H54 (cell line): ENCODE measurements at places on chromosomes 6 and 20.
A peak's percentile ranks its signal among the peaks of the same experiment; 100 is the strongest.

DNA sequence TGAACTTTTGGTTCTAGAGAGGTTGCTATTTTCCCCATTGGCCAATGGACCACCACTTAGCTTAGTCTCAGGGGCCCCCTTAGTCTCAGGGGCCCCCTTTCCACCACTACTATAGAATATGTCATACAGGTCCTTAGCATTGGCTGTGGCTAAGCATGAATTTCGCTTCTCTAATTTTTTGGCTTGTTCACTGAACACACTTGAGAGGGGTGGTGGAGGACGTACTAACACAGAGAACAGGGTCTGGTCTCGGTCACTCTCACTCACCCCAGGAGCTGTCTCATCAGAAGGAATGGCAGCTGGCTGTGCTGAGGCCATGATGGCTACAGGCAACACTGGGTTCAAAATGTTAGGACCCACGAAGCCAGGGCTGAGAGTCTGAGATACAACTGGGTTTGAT, 30.3 kb downstream of the ZNF318 start:
- DNase-seq, result no peak

GRCh38 chr6:151698931-151699700, 108.4 kb upstream of the ESR1 start:
- DNase-seq, result no peak

DNA sequence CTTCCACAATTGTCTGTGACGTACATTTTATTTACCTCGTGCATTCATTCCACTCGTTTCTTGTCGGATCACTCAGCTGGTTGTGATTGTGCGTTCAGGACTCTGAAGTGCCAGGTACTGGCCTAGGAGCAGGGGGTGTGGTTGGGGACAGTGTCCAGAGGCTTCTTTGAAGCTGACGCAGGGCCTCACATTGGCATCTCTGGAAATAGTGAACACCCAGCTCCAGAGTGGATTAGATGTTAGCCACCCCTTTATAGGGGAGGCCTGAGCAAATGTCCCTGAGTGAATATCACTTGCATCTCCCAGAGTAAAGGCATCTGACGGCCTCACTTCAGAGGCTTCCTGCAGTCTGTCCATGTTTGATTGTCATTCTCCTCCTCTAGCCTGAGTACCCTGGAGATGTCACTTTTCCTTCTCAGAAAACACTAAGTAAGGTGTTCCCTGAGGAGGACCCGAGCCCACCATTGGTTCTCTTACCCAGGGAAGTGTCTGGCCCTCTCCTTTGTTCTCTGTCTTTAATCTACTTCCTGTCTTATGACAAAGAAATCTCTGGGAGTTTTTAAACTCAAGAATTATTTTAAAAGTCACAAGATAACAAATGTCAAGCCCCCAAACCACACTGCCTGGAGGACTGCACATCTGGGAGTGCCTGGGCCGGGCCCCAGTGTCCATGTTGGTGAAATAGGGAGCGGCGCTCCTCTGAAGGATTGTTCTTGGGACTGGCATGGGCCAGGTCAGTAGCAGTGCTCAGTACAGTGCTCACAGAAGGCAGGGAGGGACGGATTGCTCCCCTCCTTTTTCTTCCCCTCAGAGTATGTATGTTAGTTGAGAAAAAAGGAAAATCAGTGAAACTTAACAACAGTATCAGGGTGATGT, 10.8 kb downstream of the STX16 start:
- no peak for DNase-seq

DNA sequence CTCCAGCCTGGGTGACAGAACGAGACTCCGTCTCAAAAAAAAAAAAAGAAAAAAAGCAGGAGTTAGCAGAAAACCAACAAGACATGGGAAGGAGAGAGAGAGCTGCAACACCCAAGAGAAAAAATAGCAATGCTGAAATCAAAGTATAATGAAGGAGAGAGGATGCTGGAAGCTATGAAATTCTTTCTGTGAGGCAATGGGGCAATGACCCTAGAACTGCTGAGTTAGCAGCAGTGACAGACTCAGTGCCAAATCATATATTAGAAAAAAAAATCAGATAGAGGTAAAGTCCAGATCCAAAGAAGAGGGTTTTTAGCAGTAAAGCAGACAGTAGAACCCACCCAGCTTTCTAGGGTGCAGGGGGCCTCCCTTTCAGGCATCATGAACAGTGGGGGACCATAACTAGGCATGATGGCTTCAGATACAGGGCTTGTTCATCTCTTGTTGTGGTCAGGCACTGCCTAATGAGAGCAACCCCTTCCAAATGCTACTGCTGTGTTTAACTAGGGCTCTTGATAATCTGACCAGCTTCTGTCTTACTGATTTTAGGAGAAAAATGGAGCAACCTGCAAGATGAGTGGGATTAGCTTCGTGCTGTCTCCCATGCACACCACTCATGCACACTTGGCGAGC, 26.9 kb downstream of the SLC17A2 start:
- DNase-seq, result no peak

GRCh38 chr6:84177241-84177640, 50.2 kb downstream of the CEP162 start:
- no peak for DNase-seq

- no peak for DNase-seq
Measured at GRCh38 chr20:5590899-5591298, 159.3 kb upstream of the SHLD1 start.

DNA sequence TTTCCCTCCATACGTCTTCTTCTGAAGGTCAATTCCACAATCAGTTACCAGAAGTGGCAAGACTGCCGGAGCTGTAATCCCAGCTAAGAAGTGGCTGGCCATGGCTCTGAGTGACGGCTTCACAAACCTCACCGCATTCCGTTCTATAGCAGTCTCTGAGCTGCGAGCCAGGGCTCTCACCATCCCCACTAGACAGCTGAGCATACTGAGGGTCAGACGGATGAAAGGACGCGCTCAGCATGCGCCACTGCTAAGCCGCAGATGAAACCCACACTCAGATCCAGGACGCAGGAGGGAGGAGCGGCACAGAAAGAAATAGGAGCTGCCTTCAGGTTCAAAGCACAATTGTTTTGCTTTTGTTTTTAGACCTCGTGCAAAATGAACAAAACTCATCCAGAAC, 97.9 kb downstream of the ANKRD60 start:
- no peak for DNase-seq

DNA sequence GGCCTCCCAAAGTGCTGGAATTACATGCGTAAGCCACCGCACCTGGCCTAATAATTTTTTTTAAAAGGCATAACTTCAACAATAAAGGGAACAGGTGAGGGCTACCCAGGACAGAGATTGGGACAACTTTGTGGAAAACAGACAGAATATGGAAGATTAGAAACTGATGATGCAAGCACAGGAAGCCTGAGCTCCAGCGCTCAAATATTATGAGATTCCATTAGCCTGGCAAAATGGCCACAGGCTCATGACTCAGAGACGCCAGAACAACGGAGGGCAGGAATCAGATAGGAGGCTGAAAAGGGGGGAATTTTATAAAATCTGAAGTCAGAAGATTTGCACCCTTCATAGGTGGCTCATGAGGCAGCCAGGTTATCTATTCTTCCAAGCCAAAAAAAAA, 103.1 kb upstream of the MRPS10 start:
- no peak for DNase-seq

DNA sequence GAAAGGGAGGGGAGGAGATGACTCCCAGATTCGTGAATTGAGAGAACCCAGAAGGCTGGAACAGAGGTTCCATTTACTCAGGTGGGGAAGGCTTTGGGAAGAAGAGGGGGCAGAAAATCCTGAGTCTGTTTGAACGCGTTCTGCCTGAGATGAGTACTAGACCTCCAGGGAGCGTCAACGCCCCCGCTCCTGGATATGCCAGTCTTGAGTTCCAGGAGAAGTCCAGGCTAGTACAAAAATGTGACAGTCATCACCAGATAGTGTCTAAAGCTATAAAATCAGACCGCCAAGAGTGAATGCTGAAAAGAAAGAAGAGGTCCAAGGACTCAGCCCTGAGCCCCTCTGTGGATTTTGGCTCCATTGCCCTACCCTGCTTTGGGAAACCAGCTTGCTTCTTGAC, 8.6 kb downstream of the AHCY start:
- DNase-seq, result no peak

DNA sequence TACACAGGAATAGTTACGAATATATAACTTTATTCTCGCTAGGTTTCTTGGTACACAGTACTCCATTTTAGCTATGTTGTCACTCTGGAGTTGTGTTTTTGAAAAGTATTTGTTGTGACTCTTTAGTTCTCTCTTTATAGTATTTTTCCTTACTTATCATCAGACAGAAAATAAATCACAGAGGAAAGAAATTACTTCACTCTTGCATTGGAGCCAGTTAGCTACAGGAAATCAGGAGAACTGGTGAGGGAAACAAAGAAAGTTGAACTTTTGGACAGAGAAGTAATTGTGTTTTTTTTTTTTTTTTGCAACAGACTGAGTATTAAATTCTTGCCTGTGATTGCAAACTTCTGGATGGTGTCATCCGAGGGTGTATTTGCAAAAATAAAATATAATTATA, 33.9 kb downstream of the DSE start:
- no peak for DNase-seq

DNA sequence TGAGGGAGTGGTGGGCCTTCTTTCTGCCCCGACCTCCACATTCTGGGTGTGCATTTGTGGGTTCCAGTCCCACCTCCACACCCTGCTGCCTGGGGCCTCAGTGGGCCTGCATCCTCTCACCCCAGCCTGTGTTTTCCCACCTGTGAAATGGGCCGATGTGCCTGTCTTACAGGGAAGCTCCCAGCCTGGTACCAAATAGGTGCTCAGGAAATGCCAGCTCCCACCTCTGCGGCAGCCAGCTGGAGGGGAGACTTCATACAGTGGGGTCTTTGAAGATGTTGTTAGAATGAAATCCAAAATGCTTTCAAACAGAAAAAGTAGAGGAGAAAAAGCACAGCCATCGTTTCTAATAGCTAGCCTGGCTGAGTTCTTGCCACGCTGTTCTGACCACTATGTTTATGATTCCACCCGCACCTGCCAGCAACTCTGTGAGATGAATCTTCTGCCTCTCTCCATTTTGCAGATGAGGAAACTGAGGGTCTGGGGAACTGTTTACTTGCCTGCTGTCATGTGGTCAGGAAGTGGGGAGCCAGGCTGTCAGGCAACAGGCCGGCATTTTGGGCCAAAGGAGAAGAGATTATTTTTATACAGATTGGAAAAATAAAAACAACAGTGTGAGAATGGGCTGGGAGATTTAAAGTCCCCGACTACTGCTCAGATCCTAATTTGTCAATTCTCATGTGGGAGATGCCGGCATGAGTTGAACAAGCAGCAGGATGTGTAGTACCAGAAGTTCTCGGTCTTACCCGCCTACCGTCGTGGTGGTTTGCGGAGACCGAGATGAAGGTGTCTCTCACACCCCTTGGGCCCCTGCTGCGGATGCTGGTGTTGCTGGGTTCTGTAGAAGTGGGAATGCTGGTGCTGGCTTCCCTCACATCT, 4.6 kb downstream of the TMEM181 start:
- DNase-seq, result no peak

GRCh38 chr20:9021699-9022098, 47.2 kb upstream of the PLCB4 start:
- DNase-seq, result peak; percentile 15

DNA sequence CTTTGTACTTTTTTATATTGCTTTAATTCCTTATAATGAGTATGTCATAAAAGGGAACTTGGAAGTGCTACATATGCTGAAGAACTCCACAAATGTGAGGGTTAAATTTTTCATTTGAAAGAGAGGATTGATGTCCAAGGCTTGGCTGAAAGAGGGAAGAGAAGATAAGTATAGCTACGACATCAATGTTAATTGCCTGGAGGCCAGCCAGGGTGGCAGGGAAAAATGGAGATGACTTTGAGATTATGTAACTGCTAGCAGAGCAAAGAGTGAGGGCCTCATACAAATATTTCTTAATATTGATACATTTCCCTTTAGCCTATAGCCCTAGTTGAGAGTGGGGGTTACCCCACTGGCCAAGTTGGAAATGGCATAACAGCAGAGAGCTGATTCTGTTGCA, 24.8 kb upstream of the RIMS4 start:
- no peak for DNase-seq

GRCh38 chr20:5045906-5046305, 44.6 kb upstream of the SLC23A2 start:
- no peak for DNase-seq

GRCh38 chr6:138594758-138595140, 95.5 kb upstream of the NHSL1 start:
- DNase-seq, result no peak

GRCh38 chr6:109328629-109329028, 53.6 kb downstream of the CD164 start:
- DNase-seq, result no peak

DNA sequence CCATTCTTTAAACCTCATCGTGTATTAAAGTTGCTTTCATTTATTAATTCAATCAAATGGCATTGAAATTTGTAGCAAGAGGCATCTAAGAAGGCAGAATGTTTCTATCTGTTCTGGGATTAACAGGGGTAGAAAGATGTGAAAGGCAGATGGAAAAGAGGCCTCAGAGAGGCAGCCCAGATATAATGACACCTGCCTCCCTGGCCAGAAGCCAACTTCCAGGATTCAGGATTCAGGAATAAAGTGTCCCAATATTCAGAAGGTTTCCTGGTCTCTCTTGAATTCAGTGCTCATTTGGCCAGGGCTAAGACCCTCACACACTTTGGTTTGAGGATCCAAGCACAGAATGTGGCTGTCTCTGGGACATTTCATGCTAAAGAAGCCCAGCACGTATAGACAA, 39.9 kb downstream of the HLA-B start:
- DNase-seq, result no peak

DNA sequence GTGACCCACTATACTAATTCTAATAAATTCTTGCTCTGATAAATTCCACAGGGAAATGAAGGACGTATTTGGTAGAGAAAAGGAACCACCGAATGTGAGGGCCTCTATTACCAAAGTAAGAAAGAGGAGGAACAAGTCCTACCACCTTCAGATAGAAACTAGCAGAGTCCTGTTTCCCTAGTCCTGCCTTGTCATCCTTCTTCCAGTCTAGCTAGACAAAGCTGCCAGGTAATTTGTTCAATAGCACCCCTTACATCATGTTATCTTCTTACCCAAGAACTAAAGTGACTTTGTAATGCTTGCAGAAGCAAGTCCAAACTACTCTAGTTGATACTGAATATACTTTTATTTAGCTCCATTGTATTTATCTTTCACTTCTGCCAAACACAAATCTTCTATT, 29.3 kb upstream of the FAM83B start:
- DNase-seq, result no peak

GRCh38 chr6:168589275-168589674, 148.3 kb downstream of the SMOC2 start:
- DNase-seq, result no peak

DNA sequence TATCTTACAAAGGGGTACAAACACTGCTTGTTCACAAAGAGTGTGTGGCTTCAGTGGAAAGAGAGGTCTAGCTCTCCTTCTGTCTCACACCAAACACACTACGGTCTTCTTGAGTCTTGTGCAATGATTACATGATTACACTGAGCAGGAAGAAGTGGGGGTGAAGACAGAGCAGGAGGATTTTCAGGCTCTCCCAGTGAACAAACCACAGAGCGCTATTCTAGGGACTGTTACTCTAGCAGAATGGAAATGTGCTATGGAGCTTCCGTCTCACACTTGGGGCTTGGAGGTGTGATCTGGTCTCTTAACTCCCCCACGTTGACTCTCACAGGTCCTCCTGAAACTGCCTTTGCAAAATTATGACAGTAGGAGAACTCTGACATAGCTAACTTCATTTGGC, 203.4 kb downstream of the MYLK4 start:
- no peak for DNase-seq
